Myometrial cell (primary cell): ENCODE measurements at places on chromosomes 2 and 18. TPM values are rescaled to one million over a fixed set of nuclear protein-coding genes. Genes with fewer than 3 reads are reported as not detected.

DSG1 gene
- total RNA-seq = not detected in 2 replicates

NEUROD1 gene
- total RNA-seq = not detected in 2 replicates

LINC00305 gene
- total RNA-seq = not detected in 2 replicates

TMEM247 gene
- not detected in 2 replicates for total RNA-seq

TNFRSF11A gene
- total RNA-seq = not detected in 2 replicates

FSHR gene
- not detected in 2 replicates for total RNA-seq

G6PC2 gene
- total RNA-seq = not detected in 2 replicates

FECH gene
- 23.4 and 59.4 TPM in 2 replicates for total RNA-seq

ASB1 gene
- 46.7 and 60.3 TPM in 2 replicates for total RNA-seq

WIPF1 gene
- total RNA-seq = 11.3 and 13.8 TPM in 2 replicates

PKP4 gene
- 17.2 and 24.5 TPM in 2 replicates for total RNA-seq

SCYGR8 gene
- not detected in 2 replicates for total RNA-seq

MATN3 gene
- total RNA-seq = 3.5 and 6.2 TPM in 2 replicates

RPRM gene
- total RNA-seq = not detected in 2 replicates

TUBA3E gene
- total RNA-seq = not detected in 2 replicates

TGFA gene
- not detected in 2 replicates for total RNA-seq

SERPINB12 gene
- not detected in 2 replicates for total RNA-seq

ABCB11 gene
- not detected in 2 replicates for total RNA-seq

MFSD2B gene
- under 0.01 and 0.53 TPM in 2 replicates for total RNA-seq

NEU2 gene
- total RNA-seq = not detected in 2 replicates

PRR30 gene
- total RNA-seq = not detected in 2 replicates

DNAJC5G gene
- total RNA-seq = not detected in 2 replicates

IL18R1 gene
- total RNA-seq = 0.53 and 0.58 TPM in 2 replicates

CPLX4 gene
- not detected in 2 replicates for total RNA-seq

PLCD4 gene
- 0.29 and 0.35 TPM in 2 replicates for total RNA-seq

DYNAP gene
- not detected in 2 replicates for total RNA-seq

GRB14 gene
- total RNA-seq = not detected in 2 replicates

ERBB4 gene
- not detected in 2 replicates for total RNA-seq

ADCY3 gene
- 38.3 and 40.4 TPM in 2 replicates for total RNA-seq

HOXD13 gene
- total RNA-seq = 0.29 and 0.53 TPM in 2 replicates

HADHB gene
- 95.7 and 111 TPM in 2 replicates for total RNA-seq

PSD4 gene
- total RNA-seq = 3.2 and 4.6 TPM in 2 replicates

KLHL14 gene
- not detected in 2 replicates for total RNA-seq

SPATA3 gene
- not detected in 2 replicates for total RNA-seq
